Lower lobe of right lung (tissue), 2 donors: ENCODE measurements at places on chromosomes 1 and 21.

DNA sequence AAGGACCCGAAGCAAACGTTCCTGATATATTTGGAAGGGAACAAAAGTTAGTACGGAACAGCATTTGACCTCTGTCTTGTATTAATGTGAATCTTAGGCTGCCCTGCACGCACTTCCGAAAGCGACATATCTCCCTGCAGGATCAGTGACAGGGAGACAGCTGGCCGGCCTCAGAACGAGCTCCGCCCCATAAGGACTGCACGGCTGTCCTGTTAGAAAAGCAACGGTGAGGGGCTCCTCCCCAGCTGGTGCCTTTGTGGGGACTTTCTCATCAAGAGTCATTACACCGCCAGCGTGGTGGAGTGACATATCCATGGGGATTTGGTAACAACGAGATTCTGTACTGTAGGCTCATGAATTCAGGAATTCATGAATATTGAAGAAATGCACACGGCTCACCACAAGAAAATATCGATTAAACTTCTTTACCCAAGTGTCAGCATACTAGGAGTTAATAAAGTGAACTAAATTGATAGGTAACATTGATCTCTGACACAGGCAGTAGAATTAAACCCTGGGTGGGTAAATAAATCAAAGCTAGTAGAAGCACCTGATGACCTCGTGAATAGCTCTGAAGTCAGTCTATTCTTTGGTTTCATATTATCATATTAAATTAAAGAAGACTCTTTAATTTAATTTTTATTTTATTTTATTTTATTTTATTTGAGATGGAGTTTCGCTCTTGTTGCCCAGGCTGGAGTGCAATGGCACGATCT lies 8.1 kb upstream of the GREM2 start:
- H3K4me3 ChIP-seq: no peak overlapping the region
- H3K4me1 ChIP-seq: no peaks in the 10 kb centered on the region
- H3K27me3 ChIP-seq: no peaks in the 10 kb centered on the region

- peak; percentile 59 for DNase-seq
- H3K27ac ChIP-seq: no peak overlapping the region
- peaks cover 4% of the 10 kb centered on the region for H3K27me3 ChIP-seq
- H3K36me3 ChIP-seq: no peaks in the 10 kb centered on the region
- peaks cover 6% of the 10 kb centered on the region for H3K4me1 ChIP-seq
These were observed 29.4 kb upstream of the IFNLR1 start for GRCh38 chr1:24216276-24217074.

GRCh38 chr21:30426731-30427130 lies 1.0 kb upstream of the KRTAP13-3 start:
- H3K27ac ChIP-seq: no peak overlapping the region
- no peak overlapping the region for H3K4me3 ChIP-seq
- H3K4me1 ChIP-seq: no peaks in the 10 kb centered on the region
- H3K36me3 ChIP-seq: no peaks in the 10 kb centered on the region

GRCh38 chr1:89259283-89259971 lies 13.2 kb downstream of the GBP5 start:
- H3K4me3 ChIP-seq: no peak overlapping the region
- H3K4me1 ChIP-seq: peaks cover 26% of the 10 kb centered on the region
- DNase-seq: peak; percentile 39
- H3K27me3 ChIP-seq: no peaks in the 10 kb centered on the region
- H3K36me3 ChIP-seq: peaks cover 10% of the 10 kb centered on the region

DNA sequence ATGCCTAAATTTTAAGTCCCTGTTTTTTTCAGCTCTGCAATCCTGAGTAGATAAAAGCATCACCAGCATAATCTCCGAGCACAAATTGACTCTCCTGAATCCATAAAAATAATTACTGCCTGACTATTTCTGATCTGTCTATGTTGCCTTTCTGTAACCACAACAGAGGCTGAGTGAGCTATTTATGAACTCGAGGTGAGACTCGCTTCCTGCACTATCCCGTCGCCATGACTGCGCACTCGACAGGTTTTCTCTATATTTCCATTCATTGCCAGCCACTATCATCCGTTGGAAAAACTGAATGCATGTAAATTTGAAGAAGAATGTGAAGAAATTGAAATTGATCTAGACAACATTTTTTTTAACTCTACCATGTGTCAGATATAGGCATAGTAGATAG lies 897.2 kb downstream of the ADGRL2 start:
- DNase-seq: no peak
- H3K36me3 ChIP-seq: no peaks in the 10 kb centered on the region
- H3K4me3 ChIP-seq: no peak overlapping the region
- no peaks in the 10 kb centered on the region for H3K4me1 ChIP-seq

- no peak overlapping the region for H3K27ac ChIP-seq
- no peaks in the 10 kb centered on the region for H3K27me3 ChIP-seq
- no peak overlapping the region for H3K4me3 ChIP-seq
- peaks cover 7% of the 10 kb centered on the region for H3K36me3 ChIP-seq
- DNase-seq: no peak
These were observed 7.2 kb downstream of the VANGL1 start for GRCh38 chr1:115648717-115649691.

DNA sequence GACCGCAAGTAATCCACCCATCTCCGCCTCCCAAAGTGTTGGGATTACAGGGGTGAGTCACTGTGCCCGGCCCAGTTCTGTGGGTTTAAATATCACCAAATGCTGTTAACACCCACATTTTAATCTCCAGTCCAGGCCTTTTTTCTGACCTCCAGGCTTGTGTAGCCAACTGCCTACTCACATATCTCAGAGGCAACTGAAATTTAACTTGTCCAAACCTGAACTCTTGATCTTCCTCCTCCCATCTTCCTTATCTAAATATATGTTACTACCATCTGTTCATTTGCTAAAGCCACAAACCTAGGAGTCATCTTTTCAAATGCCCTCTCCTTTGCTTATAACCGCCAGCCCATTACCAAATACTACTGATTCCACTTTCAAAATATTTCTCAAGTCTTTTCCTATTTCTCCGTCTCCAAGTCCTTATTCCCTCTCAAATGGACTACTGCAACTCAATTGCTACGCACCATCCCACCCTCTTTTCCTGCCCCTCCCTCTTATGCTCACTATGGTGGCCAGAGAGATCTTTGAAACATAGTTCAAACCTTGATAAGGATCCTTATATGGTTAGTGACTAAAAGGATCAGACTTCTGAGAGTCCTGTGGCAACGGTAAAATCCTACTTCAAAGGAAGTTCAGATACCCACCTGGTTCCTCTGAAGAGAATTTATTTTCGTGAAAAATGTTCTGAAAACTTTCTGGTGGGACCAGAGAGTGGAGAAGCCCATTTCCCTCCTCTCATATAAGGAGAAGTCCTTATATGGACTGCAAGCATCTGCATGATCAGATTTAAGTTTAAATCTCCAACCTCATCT lies 78.5 kb upstream of the CDC42BPA start:
- no peak overlapping the region for H3K27ac ChIP-seq
- DNase-seq: no peak
- no peaks in the 10 kb centered on the region for H3K36me3 ChIP-seq
- no peaks in the 10 kb centered on the region for H3K4me1 ChIP-seq

DNA sequence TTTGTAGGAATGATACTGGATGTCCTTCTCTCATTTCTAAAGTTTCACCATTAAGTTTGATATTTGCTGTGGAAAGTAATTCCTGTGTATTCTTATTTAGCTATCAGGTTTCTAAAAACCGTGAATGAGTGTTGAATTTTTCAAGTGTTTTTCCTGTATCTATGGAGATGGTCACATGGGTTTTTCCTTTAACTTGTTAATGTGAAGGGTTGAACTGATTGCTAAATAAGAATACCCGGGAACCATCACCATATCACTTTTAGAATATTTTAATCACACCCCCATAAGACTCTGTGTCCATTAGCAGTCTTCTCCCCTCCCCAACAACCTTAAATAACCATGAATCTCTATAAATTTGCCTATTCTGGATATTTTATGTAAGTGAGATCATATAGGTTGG lies 16.5 kb upstream of the ASAP3 start:
- H3K4me1 ChIP-seq: peaks cover 8% of the 10 kb centered on the region
- no peaks in the 10 kb centered on the region for H3K36me3 ChIP-seq
- no peak for DNase-seq
- no peak overlapping the region for H3K4me3 ChIP-seq
- H3K27me3 ChIP-seq: no peaks in the 10 kb centered on the region

DNA sequence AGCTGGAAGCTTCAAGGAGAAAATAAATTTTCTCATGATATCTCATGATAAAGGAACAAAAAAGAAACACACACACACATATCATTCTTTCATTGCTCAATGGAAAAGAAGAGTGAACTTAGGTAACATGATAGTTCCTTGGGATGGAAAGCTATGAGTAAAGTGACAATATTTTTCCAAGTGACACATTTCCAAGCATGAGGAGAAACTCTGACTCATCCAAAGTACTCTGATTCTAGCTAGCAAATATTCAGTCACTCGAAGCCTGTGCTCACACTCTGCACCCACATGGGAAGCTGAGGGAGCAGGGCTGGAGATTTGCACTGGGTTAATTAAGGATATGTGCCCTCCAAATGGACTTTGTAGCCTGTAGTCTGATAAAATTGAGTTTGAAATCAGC lies 222.4 kb downstream of the LRRC40 start:
- DNase-seq: no peak
- H3K4me1 ChIP-seq: no peaks in the 10 kb centered on the region
- H3K4me3 ChIP-seq: no peak overlapping the region
- no peak overlapping the region for H3K27ac ChIP-seq

- H3K4me1 ChIP-seq: peaks cover 10% of the 10 kb centered on the region
- H3K27ac ChIP-seq: no peak overlapping the region
- no peaks in the 10 kb centered on the region for H3K27me3 ChIP-seq
- no peak for DNase-seq
- no peak overlapping the region for H3K4me3 ChIP-seq
These were observed 2.1 kb downstream of the HLCS start for GRCh38 chr21:36964398-36964797.

DNA sequence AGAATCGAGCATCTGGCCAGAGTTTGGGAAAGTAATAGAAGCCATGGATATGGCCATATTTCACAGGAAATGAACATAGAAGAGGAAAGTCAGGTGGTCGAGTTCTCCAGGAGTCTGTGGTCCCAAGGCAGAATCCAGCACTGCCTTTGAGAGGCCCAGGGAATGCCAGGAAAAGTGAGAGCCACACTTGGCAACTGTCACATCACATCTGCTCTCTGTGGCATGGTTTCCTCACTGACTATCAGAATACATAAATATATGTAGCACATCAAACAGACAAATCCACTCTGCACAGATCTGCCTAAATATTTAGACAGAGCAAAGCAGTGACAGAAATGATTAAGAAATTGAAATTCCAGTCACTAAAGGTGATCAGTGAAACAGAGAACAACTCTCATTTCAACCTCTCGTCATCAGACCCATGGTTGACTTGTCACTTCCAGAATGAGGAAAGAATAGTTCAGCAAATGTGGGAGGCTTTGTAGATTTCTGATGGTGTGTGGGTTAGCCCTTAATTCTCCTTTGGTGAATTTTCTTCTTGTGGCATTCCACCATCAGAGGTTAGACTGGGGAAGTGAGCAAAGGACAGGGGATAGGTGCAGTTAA lies 58.8 kb upstream of the MAN1A2 start:
- no peak overlapping the region for H3K4me3 ChIP-seq
- DNase-seq: no peak
- H3K27ac ChIP-seq: no peak overlapping the region
- no peaks in the 10 kb centered on the region for H3K27me3 ChIP-seq
- H3K36me3 ChIP-seq: no peaks in the 10 kb centered on the region
- no peaks in the 10 kb centered on the region for H3K4me1 ChIP-seq

DNA sequence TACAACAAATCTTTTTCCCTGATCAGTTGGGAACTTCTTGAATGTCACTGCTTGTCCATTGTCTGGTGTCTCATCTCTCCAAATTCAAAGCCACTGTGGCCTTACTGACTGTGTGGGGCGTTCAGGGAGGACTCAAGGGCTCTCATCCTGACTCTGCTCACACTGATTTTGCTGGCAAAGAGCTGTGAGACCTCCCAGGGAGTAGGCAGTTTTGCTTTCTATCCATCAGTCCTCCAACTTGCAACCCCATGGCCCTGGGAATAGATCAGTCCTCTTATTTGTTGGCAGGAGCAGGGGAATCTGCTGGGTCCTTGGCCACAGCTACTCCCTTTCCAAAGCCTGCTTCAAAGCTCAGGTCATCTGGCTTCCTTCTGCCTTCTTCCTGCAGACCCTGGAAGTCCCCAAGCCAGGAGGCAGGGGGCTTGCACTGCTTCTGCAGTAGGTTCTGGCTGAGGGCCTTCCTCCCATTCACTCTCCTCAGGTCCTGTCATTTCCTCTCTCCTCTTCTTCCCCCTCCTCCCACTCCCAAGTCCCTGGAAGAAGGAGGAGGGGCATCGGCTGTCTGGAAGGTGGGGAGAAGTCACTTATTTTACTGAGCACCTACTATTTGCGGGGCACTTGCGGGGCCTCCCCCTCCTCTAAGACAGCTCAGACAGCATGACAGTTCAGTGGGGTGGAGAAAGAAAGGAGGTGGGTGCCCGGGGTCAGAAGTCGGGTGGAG lies 876 bp upstream of the NAV1 start:
- H3K4me1 ChIP-seq: peaks cover 69% of the 10 kb centered on the region
- no peak for DNase-seq
- H3K36me3 ChIP-seq: no peaks in the 10 kb centered on the region
- H3K4me3 ChIP-seq: peak overlapping the region; percentile 64
- H3K27ac ChIP-seq: peak overlapping the region; percentile 81

GRCh38 chr21:44870748-44871495 lies 2.6 kb downstream of the PTTG1IP start:
- peaks cover 75% of the 10 kb centered on the region for H3K4me1 ChIP-seq
- H3K4me3 ChIP-seq: peak overlapping the region; percentile 7
- no peaks in the 10 kb centered on the region for H3K27me3 ChIP-seq
- no peak for DNase-seq

DNA sequence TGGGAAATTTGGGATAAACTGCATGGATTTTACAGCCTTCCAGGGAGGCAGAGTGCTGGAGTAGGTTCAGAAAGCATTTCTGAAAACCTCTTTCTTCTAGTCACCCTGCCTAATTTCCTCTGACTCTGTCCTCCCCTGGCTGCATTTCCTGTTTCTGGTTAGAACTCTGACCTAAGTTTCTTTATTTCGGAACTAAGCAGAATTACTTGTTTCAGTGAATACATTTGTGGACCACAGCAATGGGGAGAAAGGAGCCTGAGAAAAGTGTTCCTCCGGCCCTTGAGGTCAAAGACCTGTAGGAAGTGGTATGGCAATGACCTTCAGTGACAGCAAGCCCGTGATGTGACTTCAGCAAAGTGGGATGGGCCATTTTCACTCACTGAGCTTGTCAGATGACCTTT lies 173.4 kb upstream of the RUNX1 start:
- peaks cover 5% of the 10 kb centered on the region for H3K4me1 ChIP-seq
- no peak for DNase-seq
- H3K4me3 ChIP-seq: no peak overlapping the region
- no peaks in the 10 kb centered on the region for H3K36me3 ChIP-seq
- peaks cover 4% of the 10 kb centered on the region for H3K27me3 ChIP-seq

GRCh38 chr1:17155257-17155920 lies 36.1 kb upstream of the PADI2 start:
- no peak overlapping the region for H3K27ac ChIP-seq
- no peaks in the 10 kb centered on the region for H3K4me1 ChIP-seq
- DNase-seq: no peak
- peaks cover 7% of the 10 kb centered on the region for H3K27me3 ChIP-seq
